Aorta (tissue), 5 donors: ENCODE measurements at places on chromosomes 1 and 21.
A peak's percentile ranks its signal among the peaks of the same experiment; 100 is the strongest.

GRCh38 chr1:109537450-109538178 is 2.1 kb upstream of the GPR61 start:
- DNase-seq: no peak

DNA sequence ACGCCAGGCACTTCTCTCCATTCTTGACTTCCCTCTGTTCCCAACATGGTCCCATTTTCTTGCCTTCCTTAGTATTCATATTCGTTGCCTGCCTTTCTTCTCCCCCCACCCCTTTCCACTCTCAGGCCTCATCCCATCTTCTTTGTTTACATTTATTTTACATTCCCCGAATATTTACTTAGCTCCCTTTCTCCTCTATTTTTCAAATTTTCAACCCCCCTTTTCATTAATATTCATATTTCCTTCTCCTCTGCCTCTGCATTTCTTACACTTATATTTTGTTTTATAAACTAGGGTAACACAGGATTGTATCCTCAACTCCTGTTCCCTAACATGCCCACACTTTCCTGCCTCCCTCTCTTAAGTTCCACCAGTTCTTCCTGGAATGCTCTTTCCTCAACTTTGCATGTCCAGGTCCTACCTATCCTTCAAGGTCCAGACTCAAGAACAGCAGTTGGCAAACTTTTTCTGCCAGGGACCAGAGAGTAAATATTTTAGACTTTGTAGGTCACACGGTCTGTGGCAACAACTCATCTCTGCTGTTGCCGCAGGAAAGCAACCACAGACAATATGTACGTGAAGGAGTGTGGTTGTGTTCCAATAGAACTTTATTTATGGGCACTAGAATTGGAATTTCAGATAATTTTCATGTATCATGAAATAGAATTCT is 29.8 kb upstream of the A3GALT2 start:
- no peak for DNase-seq

DNA sequence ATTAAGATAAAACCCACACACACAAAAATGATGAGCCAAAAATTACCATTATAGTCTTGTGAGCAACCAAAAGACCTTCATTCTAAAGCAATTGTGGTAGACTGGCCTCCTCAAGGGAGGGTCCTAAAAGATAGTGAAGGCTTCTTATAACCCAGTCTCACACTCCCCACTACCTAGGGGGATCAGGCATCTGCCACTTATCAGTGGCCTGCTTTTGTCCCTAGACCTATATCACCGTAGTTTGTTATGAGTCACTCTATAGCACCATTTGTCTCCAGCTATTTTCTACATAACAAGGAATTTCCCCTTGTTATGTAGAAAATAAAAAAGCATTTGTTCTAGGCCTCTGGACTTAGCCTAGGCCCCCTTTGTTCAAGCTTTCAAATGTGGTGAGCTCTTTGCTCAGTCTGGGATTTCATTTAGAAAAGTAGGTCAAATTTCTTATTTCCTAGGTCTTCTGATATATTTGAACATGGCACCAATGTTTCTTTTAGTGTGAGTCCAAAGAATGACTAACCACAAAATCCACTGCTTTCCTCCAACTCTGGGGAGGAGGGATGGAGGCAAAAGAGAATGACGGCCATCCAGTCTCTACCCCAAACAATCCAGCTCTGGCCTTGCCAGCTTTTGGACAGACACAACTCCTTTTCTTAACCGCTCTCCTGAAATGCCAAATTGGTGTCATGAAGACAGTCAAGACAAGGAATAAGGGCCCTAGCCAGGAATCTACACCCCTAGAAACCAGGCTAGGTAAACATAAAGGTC is 8.9 kb downstream of the ADAR start:
- no peak for DNase-seq

GRCh38 chr1:179781962-179782361 is 38.9 kb downstream of the FAM163A start:
- DNase-seq: no peak

- DNase-seq: no peak
These were observed 407.1 kb downstream of the LMO4 start for GRCh38 chr1:87735750-87736149.

DNA sequence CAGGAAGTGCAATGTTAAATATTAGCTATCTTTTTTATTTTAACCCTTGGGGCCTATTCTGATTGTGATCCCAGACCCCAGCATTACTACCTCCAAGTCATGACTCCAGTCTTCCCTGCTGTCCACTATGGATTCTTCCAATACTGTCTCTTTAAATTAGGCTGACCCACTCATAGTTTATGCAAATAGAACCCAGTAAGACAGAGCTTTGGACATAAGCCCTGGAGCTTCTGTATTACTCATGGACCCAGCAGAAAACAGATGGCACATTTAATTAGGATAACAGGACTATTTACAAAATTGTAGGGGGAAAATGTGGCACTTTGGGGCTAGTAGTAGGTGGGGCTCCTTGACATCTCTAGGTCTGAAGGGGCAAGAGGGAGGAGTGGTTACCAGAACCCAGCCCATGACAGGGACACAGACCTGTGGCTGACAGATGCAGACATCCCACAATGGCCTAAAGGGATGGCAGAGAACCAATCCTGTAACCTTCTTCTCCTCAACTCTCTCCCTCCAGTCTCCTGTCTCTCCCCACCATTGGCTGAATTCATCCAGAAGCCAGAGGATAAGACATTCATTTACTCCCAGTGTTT is 233.5 kb downstream of the OMA1 start:
- no peak for DNase-seq

GRCh38 chr1:21045351-21045750 is 131.3 kb downstream of the EIF4G3 start:
- DNase-seq: no peak

DNA sequence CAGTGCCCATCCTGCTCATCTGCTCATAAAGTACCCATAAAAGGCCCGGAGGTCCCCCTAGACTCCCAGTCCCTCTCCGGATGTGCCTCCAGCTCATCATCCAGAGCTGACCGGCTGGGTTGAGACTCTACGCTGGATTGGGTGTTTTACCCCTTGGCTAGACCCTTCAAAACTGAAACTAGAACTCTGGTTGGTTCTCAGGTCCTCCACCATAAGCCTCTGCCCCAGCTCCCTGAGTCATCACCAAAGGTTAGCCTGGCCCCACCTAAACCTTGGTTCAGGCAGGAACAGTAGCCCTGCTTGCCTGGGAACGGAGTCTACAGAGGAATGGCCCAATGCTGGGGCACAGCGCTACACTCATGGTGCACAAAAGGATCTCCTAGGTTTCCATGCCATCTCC is 75.1 kb downstream of the TLR5 start:
- no peak for DNase-seq

GRCh38 chr21:19914028-19914427 is 1084.2 kb upstream of the NCAM2 start:
- no peak for DNase-seq

GRCh38 chr21:34800797-34801518 is 132.2 kb downstream of the CLIC6 start:
- no peak for DNase-seq

GRCh38 chr1:198264282-198264681 is 107.5 kb downstream of the NEK7 start:
- DNase-seq: no peak

DNA sequence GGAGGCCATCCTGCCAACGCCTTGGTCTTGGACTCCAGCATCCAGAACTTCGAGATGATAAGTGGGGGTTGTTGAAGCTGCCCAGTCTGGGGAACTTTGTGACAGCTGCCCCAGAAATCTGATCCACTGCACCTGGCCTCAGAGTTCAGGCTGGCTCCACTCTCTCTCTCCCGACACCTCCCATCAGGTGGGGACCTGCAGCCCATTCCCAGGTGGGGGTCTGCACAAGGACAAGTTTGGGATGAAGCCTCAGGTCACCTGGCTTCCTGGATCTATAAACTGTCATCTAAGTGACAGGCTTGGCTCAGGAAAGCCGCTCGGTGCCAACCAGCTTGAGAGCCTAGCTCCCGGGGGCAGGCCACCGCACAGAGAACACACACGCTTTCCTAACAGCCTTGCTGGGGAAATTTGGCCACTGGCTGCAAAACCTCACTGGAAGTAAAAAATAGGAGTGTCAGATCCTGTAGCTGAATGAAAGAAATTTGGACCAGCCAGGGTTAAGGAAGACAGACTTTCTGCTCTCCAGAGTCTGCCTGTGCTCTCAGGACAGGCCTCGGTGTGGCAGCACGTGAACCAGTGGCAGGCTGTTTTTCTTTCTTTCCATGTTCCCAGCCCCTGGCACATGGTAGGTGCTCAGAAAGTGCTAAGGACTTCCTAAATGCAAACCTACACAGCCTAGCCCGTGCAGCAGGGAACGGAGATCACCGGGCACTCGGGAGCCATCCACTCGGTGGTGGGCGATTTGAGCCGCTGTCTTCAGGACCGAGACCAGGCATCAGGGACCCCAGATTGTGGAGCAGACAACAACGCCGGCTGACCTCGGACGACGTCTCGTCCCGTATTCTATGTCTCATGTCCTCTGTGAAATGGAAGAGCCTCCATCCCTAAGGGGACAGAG is 42.6 kb upstream of the LBR start:
- DNase-seq: peak; percentile 32

DNA sequence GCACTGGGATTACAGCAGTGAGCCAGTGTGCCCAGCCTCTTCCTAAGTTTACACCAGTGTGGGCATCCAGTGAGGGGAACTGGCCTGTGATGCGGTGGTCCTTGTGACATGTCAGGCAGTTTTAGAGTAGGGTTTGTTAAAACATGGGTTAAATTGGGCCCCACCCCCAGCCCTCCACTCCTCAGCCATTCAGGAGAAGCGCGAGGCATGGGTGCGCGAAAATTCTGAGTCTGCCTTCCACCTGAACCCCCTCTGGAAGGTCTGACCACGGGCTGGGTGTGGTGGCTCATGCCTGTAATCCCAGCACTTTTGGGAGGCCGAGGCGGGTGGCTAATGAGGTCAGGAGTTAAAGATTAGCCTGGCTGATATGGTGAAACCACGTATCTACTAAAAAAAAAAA is 51.7 kb downstream of the SKI start:
- no peak for DNase-seq
